ENCODE measurements at places on chromosomes 6 and 20.
A peak's percentile ranks its signal among the peaks of the same experiment; 100 is the strongest.

DNA sequence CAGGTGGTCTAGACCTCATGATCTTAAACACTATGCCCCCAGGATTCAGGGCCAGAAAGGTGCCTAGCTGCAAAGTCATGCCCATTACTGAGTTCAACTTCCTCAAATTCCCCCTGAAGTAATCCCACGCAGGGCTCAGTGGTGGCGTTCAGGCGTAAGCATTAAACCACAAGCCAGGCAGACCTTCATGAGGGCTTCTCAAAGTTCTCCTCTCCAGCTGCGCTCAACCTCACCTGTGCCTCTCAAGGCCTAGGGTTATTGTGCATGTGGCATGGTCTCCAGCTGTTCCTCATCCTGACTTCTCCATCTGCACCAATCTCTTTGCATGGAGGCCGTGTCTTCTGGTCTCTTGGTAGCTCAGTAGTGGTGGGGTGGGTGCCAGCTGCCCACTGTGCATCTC, 113.6 kb downstream of the TSHZ2 start:
- DNase-seq, result no peak

DNA sequence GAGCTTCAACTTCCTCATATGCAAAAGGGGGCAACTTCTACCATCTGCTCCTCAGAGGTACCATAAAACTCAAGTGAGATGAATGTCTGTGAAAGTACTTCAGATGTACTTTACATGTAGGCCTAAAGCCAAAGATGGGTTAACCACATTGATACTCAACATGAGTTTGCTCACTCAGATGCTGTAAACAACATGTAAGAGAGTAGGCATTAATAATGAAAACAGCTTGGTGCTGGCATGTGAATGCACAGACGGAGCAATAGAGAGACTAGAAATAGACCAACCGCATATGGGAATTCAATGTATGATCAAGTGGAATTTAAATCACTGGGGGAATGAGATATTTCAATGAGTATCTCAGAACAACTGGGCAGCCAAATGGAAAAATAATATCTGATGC, 143.8 kb upstream of the CDYL start:
- no peak for DNase-seq

DNA sequence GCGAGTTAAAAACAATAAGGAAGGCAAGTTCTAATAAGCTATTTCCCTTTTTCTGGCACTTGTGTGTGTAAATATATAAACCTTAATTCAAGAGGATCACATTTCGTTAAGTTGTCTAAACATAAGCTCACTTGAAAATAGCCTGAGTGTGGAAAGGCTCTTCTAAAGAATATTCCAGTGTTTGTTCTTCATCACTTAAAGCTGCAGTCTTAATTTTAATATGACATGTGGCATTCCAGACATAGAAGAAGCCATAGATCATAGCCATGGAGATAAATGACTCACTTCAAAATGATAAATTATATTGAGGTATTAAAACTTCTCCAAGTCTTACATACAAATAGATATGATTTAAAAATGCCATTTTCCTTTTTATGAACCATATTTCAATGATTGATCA, 42.1 kb downstream of the IYD start:
- no peak for DNase-seq

DNA sequence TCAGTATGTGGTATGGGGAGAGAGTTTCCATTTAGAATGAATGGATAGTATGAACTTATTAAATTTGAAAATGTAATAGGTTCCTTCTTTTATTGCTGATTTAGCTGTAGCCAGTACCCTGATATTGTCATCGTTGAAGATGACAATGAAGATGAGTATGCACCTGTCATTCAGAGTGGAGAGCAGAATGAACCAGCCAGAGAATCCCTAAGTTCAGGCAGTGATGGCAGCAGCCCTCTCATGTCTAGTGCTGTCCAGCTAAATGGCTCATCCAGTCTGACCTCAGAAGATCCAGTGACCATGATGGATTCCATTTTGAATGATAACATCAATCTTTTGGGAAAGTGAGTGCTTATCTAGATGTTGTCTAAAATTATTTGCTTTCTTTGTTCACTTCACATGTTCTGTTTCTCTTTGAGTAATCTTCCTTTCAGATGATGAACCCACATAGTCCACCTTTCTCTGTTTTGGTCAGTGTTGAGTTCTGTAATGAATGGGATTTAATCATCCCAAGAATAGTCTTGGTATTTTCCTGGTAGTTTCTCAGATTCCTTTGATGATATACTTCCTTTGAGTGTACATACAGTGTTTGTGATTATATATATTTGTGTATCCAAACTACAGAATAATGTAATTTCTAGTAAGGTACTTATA, 23.3 kb downstream of the HSF2 start:
- DNase-seq, result no peak

- DNase-seq, result no peak
These were observed 78.5 kb downstream of the RAMACL start for GRCh38 chr6:166507809-166508564.

DNA sequence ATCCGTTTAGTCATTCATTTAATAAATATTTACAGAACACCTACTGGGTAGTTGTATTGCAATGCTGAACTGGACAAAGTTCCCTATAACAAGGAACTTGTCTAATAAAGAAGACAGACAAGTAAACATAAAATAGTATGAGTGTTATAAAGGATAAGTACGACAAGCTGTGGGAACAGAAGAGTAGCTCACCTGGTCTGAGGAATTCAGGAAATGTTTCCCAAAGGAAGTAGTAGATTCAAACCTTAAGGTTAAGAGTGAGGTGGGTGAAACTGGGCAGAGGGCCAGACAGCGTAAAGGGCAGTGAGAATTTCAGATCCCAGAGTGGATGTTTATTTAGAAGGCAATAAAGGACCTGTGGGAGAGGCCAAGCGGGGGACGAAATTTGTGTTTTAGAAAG, 72.3 kb upstream of the CD2AP start:
- no peak for DNase-seq

DNA sequence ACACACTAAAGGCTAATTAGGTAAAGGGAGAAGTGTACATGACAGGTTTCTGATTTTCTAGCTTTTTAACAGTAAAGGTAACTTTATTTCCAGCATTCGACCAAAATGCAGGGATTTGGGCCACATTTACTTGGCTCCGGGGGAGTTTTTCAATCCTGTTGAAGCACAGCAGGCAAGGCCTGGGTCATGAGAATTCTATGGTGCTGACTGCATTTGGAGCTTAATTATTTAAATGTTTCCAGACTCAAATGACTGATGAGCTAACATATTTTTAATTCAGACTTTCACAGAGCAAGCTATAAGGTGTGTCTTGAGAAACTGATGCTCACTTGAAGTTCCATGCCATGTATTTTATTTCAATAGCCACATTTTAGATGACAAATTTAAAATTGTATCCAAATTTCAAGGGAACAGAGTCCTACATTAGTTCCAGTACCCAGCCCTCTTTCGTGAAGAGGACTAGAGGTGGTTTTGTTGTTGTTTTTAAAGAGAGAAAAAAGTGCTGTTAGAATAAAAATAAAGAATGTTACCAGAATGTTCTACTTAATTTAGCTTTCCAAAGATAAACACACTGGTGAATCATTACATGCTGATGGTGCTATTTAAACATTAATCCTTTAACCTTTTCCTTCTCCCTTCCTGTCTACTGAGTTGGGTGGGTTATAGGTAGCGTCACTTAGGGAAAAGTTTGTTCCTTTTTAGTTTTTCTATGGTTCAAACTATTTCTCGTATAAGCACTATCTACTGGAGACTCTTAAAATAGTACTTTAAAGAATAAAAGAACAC, 82.3 kb upstream of the PHACTR2 start:
- DNase-seq, result no peak

DNA sequence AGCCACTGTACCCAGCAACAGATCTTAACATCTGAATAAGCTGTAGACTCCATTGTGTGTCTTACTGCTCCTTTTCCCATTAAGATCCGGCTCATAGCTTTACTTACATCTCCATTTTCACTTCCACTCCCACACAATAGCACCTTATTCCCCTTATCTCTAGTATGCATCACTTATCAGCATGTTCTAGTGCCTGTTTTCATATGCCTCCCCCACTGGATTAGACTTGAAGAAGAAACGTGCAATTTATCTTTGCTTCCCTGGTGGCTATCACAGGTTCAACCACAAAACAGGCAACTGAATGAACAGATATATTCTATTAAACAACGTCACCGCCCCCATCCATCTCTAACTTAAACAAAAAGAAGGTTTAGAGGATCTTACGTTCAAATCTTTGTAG, 12.1 kb downstream of the SSR1 start:
- DNase-seq, result no peak

GRCh38 chr6:154471609-154472362, 38.7 kb downstream of the CNKSR3 start:
- DNase-seq, result no peak

DNA sequence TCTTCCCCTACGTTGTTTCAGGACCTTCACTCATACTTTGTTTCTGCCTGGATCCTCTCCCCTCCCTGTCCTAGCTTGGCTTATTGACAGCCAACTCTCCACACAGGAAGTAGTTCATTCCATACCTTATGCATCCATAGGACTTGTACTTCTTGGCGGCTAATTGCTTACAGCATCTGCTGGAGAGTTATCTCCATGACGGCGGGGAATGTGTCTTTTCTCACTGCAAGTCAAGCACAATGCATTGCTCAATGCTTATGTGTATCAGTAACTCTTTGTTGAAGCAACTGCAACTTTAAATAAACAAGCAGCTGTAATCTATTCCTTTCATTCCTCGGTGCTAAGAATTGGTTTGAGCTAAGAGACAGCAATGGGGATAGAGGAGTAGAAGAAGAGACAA, 551.3 kb upstream of the EPHA7 start:
- DNase-seq, result no peak

GRCh38 chr6:105251689-105252088, 71.9 kb upstream of the POPDC3 start:
- DNase-seq, result no peak

- DNase-seq, result no peak
These were observed 279.6 kb upstream of the JARID2 start for GRCh38 chr6:14966096-14966905.

- DNase-seq, result no peak
These were observed 101.9 kb downstream of the NFATC2 start for GRCh38 chr20:51440589-51440988.

- DNase-seq, result no peak
These were observed 683.6 kb downstream of the BCKDHB start for GRCh38 chr6:80789912-80790570.

DNA sequence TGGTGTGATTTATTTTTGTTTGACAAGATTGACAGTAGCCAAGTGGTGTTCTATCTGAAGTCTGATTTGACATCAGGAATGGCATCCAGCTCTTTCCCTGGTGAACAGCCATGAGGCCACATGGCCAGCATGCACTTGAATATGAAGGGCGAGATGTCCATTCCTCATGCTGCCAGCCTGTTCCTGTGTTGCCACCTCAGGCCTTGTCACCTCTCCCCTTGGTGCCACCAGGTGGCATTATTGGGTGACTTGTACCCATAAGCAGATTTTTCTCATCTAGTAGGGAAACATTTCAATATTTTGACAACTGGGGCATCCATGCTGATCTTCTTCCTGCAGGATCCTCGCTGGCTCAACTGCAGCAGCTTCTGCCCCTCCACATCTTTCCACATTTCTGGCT, 199.1 kb downstream of the ERMARD start:
- no peak for DNase-seq

DNA sequence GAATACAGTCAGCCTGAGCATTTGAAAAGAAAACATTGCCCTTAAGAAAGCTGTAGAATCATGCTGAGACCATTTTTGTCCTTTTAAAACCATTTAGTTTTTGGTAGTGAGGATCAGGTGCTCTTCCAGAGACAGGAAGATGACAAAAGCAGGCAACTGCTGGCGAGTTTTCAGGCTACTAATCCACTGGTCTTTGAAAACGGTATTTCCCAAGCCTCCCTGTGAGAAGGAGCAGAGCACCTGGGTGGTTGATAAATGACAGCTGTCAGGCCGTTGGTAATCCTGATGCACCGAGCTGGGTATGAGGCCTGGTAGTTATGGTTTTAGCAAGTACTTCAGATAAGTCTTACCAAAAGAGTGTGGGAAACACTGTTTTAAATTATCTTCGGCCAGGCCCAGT, 10.1 kb upstream of the SEC63 start:
- DNase-seq, result no peak

- DNase-seq, result no peak
These were observed 229.3 kb downstream of the GRM1 start for GRCh38 chr6:146258206-146258605.

- DNase-seq, result no peak
These were observed 202.3 kb downstream of the THBS2 start for GRCh38 chr6:169051371-169051770.

- no peak for DNase-seq
These were observed 16.6 kb downstream of the SMOC2 start for GRCh38 chr6:168457653-168457934.

DNA sequence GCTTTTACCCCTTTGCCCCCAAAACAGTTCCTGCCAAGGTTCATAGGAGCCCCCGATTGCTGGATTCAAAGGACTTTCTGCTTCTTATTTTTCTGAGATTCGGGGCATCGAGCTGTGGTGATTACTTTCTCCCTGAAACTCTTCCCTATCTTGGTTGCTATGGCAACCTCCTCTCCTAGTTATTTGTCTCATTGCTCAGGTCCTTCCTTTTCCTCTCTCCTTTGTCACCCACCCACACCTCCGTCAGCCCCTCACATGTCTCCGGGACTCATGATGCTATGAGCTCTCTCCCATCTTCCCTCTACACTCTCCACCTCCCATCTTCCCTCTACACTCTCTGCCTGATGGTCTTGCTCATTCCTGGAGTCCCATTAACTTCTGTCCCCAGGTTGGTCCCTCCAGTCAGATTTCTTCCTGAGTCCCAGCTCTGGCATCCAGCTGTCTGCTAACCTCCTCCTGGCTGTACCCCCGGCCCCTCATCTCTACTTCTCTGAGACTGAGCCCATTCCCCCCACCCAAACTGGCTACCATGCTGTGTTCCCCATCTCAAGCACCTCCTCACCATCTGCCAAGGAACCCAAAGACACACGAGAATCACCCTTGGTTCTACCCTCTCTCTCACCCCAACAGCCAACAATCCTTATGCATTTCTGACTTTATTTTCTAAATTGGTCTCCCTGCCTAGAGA, 30.2 kb upstream of the NNAT start:
- no peak for DNase-seq

- DNase-seq, result no peak
These were observed 101.4 kb upstream of the AGPAT4 start for GRCh38 chr6:161374971-161375873.

- peak; percentile 65 for DNase-seq
These were observed 50.1 kb upstream of the SLC32A1 start for GRCh38 chr20:38674092-38674764.

GRCh38 chr20:6908673-6909072, 141.2 kb downstream of the BMP2 start:
- no peak for DNase-seq

DNA sequence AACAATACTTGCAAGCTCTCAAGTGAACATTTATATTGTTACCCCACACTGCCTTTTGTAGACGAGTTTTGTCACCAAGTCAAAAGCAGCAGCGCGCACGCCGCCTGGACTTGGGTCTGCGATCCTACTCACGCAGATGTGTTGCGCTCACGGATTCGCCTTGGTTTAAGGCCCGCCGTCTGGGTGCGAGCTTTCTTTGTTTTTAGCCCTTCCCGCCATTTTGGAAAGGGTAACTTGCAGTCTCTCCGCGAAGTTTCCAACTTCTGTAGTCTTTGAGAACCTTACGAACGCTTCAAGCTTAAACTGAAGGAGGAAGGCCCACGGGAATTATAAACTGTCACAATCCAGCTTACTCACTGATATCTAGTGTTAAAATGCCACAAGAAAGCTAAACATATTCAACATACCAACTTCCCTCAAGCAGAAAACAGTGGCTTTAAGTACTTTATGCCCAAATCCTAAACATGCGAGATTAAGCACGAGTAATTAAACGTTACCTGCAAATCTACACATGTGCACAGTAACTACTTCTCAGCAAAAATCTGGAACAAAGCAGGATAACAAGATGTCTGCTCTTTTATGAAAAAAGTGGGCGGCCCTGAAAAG, 80.4 kb upstream of the BTN3A2 start:
- peak; percentile 38 for DNase-seq

GRCh38 chr6:15475261-15475660, 187.6 kb downstream of the DTNBP1 start:
- no peak for DNase-seq
